NCI-H1930 (cell line): ENCODE measurements at places on chromosomes 3 and 15.
A peak's percentile ranks its signal among the peaks of the same experiment; 100 is the strongest.

- DNase-seq, result no peak
Observed at GRCh38 chr15:83652626-83653204, 1.2 kb upstream of the ADAMTSL3 start.

DNA sequence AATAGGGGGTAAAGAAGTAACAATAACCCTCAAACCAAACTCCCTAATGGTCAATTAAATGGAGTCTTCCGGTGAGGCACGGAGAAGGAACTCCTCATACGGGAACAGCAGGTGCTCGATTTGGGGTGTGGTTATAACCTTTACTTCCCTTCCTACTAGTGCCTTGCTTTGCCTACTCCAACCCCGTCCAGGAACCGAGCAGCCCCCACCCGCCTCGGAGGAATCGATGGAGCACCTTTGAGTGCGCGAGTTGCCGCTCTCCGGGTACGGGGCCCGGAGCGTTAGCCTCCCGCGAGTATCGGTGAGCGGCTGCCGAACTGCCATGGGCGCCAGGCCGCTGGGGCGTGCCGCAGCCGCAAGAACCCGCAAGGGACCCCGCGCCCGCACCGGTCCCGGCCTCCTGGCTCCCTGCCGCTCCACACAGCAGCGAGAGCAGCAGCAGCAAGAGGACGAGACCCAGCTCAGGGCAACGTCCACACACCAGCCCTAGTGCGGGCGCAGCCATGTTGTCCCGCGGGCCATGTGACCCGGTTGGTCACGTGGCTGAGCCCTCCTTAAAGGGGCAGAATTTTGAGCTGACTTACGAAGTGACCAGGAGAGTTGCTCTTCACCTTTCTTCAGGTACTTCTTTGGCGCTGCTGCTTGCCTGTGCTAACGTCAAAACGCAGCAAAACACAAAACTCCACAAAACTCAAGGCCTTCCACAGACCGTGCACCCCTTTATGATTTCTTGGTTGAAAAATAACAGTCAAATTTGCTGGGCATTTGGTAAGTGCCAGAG, at the start of gene SUMF1:
TSS of gene SUMF1 (minus strand) at position 529 of the 781 bp plus-strand sequence. CDS start at position 505, 24 bp downstream.
- peak; percentile 8 for DNase-seq

DNA sequence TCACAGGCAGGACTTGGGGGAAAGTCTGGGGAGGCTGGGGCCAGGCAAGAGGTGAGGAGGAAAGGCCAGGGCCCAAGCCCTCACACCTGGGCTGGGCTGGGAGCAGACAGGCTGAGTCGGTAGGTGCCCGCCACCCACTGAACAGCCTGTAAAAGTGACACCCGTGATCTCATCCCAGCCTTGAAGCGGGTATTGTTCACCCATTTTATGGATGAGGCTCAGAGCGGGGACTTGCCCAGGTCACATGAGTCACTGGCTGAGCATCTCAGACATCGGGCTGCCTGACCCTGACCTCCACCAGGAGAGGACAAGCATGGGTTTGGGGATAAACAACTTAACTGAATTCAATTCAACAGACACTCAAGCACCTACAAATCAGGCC, 52.0 kb upstream of the CTSH start:
- no peak for DNase-seq

- DNase-seq, result no peak
Observed at GRCh38 chr15:70197318-70197944, 99.7 kb upstream of the TLE3 start.

DNA sequence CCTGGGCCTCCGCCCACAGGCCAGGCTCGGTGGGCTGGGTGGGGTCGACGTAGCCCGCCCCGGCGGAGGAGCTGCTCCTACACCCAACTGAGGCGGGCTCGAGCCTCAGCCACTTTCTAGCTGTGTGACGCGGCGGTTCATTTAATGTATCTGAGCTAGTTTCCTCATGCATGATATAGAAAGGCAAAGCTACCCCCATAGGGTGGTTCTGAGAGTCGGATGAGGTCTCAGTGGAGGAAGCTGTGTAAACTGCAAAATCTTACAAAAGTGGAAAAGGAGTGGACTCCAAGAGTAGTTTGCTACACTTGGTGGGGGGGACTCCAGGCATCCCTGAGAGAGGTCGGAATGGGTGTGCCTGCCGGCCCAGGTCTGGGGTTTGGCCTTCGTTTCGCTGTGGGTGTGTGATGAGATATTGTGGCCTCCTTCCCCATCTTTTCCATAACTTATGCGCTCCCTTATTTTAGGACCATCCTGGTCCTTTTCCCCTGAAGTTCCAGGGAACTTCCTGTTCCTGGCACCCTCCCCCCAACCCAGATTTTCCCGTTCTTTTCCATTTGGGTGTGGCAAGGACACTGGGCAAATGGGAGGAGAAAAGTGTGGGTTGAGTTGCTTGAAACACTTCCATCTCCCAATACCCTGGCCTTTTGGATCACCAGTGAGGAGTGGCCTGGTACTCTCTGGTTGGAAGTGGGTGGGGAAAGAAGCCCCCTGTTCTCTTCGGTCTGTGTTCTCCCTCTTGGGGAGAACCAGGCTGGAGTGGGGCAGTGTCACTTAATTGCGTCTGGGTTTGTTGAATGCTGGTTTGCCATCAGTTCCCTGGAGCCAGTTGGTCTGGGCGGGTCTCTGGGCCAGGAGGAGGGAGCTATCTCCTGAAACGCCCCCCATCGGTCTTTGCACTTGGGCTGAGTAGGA, 1.1 kb downstream of the PDIA5 start:
- no peak for DNase-seq

DNA sequence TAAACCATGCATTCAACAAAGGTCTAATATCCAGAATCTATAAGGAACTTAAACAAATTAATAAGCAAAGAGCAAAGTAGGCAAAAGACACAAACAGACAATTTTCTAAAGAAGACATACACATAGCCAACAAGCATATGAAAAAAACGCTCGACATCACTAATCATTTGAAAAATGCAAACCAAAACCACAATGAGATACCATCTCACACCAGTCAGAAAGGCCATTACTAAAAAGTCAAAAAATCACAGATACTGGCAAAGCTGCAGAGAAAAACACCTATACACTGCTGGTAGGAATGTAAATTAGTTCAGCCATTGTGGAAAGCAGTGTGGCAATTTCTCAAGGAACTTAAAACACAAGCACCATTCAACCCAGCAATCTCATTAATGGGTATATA, 53.8 kb downstream of the FSIP1 start:
- DNase-seq, result no peak

GRCh38 chr3:196793246-196793645, 53.6 kb downstream of the PAK2 start:
- no peak for DNase-seq

- no peak for DNase-seq
Observed at GRCh38 chr15:31276596-31277298, 49.9 kb upstream of the KLF13 start.

DNA sequence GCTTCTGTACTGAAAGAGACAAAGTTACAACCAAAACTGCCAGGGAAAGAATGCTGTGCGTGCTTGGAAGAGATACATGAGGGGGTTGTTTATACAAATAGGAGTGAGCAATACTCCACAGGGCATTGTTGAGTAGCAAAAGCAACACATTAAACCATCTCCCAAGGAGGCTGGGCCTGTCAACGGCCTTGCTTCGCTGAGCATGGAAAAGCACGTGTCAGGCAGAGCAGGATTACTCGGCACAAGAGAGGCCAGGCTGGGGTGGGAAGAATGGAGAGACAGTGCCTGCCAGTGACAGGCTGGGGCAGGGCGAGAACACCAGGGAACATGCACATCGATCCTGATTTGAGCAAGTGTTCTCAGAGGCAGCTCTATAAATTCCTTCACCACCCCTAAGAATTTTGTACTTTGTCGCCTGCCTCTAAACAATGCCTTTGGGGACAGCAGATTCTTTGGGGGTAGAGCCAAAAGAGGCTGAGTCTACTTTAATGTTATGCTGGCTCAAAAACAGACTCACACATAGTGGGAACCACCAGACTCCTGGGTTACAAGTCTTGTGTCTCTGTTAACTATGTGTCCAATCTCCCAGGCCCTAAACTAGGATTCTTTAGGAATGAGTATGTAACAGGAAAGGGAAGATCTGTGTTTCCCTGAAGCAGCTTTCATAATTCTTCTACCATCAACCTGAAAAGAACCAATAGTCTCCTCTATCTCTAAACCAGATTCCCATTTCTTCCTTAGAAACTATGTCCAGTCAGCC, 67.2 kb downstream of the LIPC start:
- no peak for DNase-seq

- no peak for DNase-seq
Observed at GRCh38 chr3:134768837-134769236, 26.2 kb upstream of the EPHB1 start.

- DNase-seq, result no peak
Observed at GRCh38 chr15:41462084-41462795, 31.4 kb upstream of the ITPKA start.

- DNase-seq, result no peak
Observed at GRCh38 chr15:57551715-57552677, 39.7 kb upstream of the MYZAP start.

GRCh38 chr3:130758624-130759369, 12.2 kb upstream of the PIK3R4 start:
- DNase-seq, result no peak

DNA sequence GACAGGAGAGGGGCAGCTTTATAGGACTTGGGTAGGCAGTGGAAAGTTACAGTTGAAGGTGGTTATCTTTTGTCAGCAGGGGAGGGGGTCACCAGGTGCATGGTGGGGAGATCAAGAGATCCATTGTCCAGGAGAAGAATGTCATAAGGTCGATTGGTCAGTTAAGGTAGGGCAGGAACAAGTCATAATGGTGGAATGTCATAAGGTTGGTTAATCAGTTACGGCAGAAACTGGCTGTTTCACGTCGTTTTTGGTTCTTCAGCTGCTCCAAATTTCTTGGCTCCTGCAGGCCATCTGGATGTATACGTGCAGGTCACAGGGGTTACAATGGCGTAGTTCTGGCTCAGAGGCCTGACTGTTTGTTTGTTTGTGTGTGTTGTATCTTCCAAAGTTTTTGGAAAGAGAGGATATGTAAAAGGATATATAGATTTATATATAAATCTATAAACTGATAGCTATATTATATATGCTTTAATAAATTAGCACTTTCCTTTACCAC, 565.1 kb downstream of the ZNF385D start:
- no peak for DNase-seq

GRCh38 chr3:124770336-124771082, 40.3 kb downstream of the UMPS start:
- no peak for DNase-seq

DNA sequence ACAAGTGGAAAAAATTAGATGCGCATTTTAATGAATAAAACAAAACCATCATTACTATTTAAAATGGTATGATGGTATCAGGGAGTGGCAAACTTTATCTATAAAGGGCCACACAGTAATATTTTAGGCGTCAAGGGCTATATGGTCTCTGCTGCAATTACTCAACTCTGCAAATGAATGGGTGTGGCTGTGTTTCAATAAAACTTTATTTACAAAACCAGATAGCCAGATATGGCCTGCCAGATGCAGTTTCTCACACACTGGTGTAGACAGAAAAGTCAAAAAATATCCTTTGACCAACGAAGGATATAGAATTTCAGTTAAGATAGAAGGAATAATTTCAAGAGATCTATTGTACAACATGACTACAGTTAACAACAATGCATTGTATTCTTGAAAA, 83.8 kb downstream of the CLASP2 start:
- DNase-seq, result no peak

- DNase-seq, result no peak
Observed at GRCh38 chr15:75112278-75112847, 89.0 kb downstream of the PPCDC start.

- no peak for DNase-seq
Observed at GRCh38 chr3:192817506-192817905, 90.2 kb upstream of the FGF12 start.

DNA sequence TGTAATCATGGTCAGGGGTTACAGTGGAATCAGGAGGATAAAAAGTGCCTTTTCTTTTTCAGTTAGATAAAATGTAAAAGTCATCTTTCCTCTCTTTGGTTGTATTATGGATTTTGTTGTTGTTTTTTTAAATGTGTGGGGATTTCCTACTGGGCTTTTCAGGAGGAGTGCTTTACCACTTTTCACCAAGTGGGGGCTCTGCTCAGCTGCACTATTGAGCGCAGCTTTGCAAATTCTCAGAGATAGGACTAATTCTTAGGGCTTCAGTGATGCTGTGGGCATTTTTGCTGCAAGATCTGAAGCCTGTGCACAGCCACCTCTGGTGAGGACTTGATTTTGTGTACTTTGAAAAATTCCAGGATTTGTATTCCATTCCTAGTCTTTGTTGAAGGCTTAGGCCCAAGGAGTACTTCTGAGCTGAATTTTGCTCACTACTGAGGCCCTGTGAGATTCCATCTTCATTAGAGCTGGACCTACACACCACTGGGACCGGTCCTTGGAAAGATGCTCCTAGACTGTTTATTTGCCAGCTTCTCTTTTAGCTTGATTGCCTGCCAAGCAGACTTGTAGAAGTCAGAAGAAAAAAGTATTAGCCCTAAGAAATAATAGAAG, 7.5 kb downstream of the GNB5 start:
- no peak for DNase-seq

- DNase-seq, result no peak
Observed at GRCh38 chr3:55546866-55547669, 60.0 kb upstream of the WNT5A start.

DNA sequence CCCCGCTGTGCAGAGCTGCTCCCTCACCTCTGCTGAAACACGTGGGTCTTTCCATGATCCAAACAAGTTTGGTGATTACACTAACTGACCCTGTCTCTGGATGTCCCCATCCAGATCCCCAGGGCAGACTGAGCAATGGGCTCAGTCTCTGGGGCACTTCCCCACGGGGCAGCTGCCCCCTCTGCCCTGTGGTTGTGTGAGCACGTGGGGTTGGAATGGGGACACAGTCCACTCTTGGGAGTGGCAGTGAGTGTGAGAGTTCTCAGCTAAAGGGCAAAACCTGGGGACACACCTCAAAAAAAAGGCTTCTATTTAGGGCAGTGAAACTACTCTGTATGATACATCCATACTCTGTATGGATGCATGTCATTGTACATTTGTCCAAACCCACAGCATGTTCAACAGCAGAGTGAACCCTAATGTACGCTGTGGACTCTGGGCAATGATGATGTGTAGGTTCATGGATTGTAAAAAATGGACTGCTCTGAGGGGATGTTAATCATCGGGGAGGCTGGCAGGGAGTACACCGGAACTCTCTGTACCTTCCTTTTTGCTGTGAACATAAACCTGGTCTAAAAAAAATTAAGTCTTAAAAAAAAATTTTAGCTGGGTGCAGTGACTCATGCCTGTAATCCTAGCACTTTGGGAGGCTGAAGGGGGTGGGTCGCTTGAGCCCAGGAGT, 49.9 kb upstream of the BLM start:
- no peak for DNase-seq

- no peak for DNase-seq
Observed at GRCh38 chr3:10996345-10997013, 3.9 kb downstream of the SLC6A1 start.

GRCh38 chr3:126311338-126311978, 45.8 kb downstream of the KLF15 start:
- DNase-seq, result no peak

DNA sequence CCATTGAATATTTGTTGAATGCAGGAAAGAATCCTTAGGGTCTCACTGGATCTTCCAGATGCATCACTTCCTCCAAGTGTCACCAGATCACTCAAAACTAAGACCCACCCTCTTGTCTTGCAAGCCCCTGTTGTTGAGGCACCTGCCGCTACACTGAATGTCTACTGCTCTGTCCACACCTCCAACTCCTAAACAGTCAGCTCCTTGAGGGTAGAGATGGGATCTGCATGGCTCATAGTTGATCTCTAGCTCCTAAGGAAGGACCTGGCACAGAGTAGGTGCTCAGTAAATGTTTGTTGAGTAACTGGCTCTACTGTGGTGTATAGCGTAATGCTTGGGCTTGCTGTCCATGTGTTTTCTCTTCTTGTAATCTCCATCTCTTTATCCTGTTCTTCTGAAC, 8.8 kb downstream of the SLC6A20 start:
- DNase-seq, result no peak

- no peak for DNase-seq
Observed at GRCh38 chr3:129613367-129613740, 6.9 kb upstream of the PLXND1 start.
